HFFc6 (cell line): ENCODE measurements at places on chromosomes 13 and 19.

- DNase-seq, result peak; percentile 80
These were observed 1.6 kb downstream of the SIX5 start for GRCh38 chr19:45767410-45767880.

GRCh38 chr19:49677231-49677900, at the start of gene PRMT1:
Gene PRMT1, plus strand, starts transcription at chr19:49677271. Its CDS starts 10 bp downstream, at chr19:49677281.
- no peak for DNase-seq

DNA sequence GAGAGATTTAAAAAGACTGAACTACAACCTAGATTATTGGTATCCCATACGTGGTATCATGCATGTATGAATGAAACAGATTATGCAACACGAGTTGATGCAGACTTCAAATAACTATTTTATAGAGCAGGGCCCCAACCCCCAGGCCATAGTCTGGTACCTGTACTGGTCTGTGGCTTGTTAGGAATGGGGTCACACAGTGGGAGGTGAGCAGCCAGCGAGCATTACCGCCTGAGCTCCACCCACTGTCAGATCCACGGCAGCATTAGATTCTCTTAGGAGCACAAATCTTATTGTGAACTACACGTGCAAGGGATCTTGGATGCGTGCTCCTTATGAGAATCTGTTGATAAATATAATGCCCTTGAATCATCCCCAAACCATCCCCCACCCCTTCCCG, 320.2 kb downstream of the TBC1D4 start:
- no peak for DNase-seq

GRCh38 chr19:29834991-29835846, 23.4 kb downstream of the CCNE1 start:
- DNase-seq, result no peak

DNA sequence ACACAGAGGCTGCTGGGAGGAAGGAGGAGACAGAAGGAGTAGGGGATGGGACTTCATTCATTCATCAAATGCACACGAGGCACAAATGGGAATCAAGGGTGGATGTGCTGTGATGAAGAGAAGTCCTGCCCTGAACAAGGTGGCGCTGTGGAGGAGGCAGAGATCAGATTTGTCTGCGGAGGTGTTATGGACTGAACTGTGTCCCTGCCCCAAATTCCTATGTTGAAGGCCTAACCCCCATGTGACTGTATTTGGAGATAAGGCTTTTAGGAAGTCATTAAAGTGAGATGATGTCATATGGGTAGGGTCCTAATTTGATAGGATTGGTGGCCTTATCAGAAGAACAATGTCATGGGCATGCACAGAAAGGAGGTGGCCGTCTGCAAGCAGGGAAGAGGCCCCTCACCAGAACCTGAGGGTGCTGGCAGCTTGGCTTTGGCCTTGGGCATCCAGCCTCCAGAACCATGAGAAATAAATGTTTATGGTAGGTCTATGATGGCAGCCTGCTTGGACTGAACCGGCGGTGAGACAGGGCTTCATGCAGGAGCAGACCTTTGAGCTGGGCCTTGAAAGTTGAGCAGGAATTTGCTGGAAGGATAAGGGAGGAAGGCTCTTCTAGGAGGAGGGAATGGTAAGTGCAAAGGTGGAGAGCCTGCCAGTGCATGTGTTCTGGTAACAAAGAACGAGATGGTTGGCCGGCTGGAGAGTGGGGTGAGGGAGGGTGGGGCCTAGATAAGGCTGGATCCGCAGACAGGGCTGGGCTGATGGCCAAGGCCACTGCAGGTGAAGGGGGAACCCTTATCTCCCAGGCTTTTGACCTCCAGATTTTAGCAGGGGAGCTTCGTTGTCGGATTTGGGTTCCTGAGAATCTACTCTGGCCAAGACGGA, 2.7 kb upstream of the CEBPA start:
- DNase-seq, result no peak

GRCh38 chr19:44746616-44746945, 1.9 kb upstream of the BCL3 start:
- DNase-seq, result no peak

GRCh38 chr19:47414469-47414868, 4.9 kb downstream of the MEIS3 start:
- no peak for DNase-seq

DNA sequence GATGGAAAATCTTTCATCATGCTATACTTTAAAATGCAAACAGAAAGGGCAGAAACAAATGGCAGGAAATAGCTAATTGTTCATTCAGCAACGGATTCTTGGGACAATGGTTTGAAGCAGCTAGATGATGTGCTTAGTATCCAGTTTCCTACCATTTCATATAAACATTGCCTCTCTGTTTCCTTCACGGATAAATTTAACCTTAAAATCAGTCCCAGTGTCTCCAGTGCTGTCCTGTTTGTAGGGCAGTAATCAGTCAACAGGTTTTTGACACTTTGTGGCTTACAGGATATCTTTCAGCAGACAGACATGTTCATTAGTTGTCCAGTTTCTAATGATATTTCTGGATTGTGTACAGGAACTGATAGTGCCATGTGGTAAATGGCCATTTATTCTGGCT, 24.7 kb upstream of the RB1 start:
- no peak for DNase-seq

DNA sequence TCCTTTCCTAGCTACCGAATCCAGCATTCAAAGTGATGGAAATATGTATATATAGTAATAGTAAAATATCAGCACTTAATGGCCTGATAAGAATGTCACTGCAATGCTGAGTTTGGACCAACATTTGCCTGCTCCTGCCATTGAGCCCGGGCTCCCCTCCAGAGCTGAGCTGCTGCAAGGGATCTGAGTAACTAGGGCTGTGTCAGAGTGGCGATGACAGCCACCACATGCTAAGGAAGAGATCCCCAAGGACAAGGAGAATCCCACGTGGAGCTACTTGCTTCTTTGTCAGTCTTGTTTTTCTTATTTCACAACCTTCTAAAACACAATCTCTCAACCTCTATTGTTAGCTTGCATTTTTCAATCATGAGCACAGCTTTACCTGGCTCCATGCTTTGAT, 19.5 kb upstream of the ALOX5AP start:
- DNase-seq, result no peak

DNA sequence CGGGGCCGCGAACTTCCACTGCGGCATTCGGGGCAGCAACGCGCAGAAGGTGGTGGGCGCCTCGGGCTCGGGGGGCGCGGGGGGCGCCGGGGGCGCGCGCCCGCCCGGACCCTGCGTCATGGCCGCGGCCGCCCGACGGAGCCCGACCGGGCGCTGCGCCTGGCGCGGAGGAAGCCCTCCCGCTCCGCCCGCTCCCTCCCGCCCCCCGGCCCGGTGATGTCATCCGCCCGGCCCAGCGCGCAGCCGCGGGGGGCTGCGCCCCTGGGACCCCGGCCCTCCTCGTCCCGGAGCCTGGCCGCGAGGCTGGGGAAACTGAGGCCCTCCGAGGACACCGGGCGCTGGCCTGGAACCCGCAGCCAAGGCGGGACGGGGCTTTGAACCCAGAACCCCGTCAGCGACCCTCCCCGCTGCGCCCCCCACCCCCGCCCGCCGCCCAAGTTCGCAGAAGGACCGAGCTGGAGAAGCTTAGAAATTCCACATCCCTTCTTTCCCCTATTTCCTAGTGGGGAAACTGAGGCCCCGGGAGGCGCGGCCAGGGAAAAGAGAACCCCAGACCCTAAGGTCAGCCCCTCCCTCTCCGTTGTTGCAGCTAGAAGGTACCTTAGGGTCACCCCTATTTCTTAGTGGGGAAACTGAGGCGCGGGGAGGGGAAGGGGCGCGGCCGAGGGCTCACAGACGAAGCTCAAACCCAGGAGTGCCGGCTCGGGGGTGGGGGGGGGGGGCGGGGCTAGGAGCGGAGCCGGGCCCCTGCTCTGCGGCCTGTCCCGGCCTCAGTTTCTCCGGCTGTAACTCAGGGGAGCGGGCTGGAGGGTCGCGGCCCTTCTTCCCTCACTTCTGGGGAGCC, at the start of gene SHC2:
SHC2 (minus strand) TSS at position 157 of the 844 bp plus-strand sequence; CDS start at position 120, 37 bp downstream.
- no peak for DNase-seq

GRCh38 chr19:3270902-3271301, 46.4 kb downstream of the CELF5 start:
- peak; percentile 54 for DNase-seq

DNA sequence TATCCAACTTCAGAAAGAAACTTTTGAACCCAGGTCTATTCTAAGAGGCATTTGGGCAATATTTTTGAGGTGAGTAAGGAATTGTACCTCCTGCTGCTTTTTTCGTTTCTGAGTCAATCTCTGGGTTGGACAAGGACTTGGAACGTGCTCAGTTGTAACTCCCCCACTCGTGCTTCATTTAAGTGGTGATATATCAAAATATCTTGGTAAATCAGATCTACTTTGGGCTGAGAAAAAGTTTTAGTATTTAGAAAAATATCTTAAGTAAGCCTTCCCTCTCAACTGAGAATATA, 728.9 kb downstream of the EFNB2 start:
- DNase-seq, result no peak

DNA sequence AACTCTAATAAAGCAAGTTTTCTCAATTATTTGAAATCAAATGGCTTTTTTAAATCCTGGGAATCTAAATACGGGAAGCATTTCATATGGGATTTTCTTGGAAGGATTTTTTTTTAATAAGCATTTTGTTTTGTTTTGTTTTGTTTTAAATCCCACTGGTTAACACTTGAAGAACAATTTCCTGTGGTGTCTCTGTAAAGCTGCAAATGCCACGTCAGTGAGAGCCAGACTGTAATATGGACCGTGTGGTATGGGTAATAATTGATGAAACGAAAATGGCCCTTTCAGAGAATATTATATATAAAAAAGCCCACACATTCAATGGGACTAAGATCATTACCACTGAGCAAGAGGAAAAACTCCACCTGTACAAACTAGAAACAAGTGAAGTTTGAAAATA, 33.9 kb upstream of the MIR17HG start:
- no peak for DNase-seq

DNA sequence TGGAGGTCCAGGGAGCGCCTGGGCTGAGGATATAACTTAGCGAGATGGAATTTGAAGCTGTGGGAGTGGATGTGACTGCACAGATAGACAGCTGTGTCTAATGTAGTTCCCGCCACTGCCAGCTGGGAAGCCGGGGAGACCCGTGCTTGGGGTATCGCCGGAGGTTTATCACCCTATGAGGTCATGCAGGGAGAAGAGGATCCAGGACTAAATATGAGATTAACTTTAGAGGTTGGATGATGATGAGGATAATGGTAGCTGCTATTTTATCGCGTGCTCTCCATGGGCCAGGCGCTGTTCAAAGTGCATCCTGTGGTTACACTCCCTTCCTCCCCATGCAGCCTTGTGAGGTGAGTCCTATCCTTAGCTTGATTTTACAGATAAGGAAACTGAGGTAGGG, 19.9 kb downstream of the SSC5D start:
- no peak for DNase-seq

DNA sequence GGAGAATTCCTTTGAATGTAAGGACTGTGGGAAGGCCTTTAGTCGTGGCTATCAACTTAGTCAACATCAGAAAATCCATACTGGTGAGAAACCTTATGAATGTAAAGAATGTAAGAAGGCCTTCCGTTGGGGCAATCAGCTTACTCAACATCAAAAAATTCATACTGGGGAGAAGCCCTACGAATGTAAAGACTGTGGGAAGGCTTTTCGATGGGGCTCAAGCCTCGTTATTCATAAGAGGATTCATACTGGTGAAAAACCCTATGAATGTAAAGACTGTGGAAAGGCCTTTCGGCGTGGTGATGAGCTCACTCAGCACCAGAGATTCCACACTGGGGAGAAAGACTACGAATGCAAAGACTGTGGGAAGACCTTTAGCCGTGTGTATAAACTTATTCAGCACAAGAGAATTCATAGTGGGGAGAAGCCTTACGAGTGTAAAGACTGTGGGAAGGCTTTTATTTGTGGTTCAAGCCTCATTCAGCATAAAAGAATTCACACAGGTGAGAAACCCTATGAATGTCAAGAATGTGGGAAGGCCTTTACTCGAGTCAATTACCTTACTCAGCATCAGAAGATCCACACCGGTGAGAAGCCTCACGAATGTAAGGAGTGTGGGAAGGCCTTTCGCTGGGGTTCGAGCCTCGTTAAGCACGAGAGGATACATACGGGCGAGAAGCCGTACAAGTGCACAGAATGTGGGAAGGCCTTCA, 39.2 kb downstream of the ZNF331 start:
- DNase-seq, result no peak

GRCh38 chr13:55714120-55714519, 1426.6 kb upstream of the PRR20A start:
- no peak for DNase-seq

- DNase-seq, result no peak
These were observed 246.1 kb downstream of the UQCRFS1 start for GRCh38 chr19:28966737-28967399.

DNA sequence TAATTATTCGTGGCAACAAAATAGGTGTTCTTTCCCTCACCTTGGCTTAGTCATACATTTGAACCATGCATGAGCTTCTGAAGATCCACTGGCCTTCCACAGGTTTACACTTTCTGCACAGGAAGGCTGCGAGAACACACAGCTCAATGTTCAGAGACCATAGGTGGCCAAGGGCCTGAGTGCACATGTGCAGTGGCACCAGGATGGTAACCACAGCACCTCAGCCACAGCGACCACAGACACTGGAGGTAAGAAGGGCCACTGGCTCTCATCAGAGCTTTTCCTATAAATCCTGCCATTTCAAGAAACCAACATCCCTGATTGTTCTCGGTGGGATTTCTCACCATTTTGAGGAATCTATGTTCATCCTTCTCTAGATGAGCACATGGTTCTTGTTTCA, 1.6 kb downstream of the DCLK1 start:
- no peak for DNase-seq

DNA sequence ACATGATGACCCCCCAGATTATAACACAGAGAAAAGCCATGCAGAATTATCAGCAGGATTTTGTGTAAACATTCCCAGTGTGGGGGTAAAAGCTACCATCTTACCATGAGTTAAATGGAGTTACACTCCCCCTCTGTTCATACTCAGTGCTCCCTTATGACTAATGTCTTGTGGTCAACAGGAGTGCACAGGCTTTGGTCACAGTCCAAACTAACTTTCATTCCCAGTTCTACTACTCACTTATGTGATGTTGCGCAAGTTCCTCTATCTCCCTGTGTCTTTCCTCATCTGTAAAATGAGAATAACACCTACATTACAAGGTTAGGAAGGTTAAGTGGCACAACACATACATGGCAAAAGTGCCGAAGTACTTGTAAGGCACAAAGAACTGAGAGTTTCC, 277.9 kb downstream of the RBM26 start:
- DNase-seq, result peak; percentile 10

GRCh38 chr13:113937073-113937472, 36.8 kb downstream of the C13orf46 start:
- no peak for DNase-seq

DNA sequence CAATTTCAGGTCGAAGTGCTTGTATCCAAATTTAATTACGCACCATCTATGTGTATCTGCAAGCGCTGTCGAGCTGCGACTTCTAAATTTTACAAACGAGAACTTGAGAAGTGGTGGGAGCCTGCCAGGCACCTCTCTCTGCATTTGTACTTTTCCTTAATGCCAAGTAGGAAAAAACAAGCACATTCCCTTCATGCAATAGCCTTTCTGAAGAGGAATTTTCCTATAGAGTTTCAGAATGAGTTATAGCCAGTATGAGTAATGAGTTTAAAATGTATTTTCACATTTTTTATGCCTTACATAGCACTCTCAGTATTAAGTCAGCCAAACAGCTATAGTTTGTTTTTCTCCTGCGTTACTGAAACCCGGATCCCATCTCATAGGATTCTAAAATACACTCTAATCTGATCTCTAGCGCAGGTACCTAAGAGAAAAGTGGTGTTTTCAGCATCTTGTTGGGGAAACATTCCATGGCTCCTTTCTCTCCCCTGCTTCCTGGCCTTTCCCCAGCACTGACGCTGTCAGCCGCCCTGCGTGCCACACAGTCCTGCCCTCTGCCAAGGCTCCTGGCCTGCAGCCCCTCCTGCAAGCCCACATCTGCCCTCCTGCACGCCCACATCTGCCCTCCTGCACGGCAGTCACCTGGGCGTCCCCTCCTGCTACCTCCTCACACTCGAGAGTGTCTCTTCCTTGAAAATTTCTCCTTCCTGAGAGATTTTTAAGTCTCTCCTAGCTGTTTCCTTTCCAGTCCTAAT, 526.9 kb downstream of the MYO16 start:
- DNase-seq, result peak; percentile 82
